ENCODE measurements at places on chromosomes 11 and 22.

- H3K27me3 ChIP-seq, result peaks cover 4% of the 10 kb centered on the region
- H3K27ac ChIP-seq, result no peak overlapping the region
- no peak for DNase-seq
- H3K4me3 ChIP-seq, result no peak overlapping the region
- peaks cover 5% of the 10 kb centered on the region for H3K36me3 ChIP-seq
Observed at GRCh38 chr11:77175021-77175842, 47.2 kb downstream of the MYO7A start.

DNA sequence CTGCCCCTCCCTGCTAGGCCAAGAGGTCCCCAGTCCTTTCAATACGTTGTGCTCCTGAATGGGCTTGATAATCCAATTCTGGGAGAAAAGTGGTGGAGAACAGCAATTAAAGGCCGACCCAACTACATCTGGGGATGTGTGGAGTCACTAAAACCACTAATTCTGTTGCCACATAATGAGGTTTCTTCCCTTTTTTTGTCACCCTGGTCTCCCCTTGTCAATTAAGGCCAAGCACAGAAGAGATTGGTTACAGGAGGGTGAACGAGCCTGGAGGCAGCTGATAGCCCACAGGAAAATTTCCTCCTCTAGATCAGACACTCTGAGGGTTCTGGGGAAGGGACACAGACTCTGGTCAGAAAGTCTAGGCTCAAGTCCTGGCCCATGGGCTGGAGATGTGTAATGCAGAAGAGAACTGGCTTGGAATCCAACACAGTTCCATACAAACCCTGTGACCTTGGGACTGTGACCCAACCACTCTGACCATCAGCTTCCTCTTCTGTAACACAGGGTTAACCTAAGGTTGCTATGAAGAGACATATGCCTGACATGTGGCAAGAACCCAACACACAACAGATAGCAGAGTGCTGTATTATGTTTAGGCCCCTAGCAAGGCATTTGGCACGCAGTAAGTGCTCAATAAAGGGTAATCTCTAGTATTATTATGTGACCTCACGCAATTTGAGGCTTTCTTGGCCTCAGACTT, 146.4 kb downstream of the CHST1 start:
- H3K36me3 ChIP-seq, result no peaks in the 10 kb centered on the region
- peaks cover 21% of the 10 kb centered on the region for H3K27me3 ChIP-seq
- no peaks in the 10 kb centered on the region for H3K4me1 ChIP-seq
- DNase-seq, result no peak
- H3K4me3 ChIP-seq, result no peak overlapping the region

GRCh38 chr22:20766530-20766929, 7.4 kb upstream of the SERPIND1 start:
- H3K4me3 ChIP-seq, result no peak overlapping the region
- no peak overlapping the region for H3K27ac ChIP-seq
- H3K36me3 ChIP-seq, result peaks cover 41% of the 10 kb centered on the region
- H3K4me1 ChIP-seq, result no peaks in the 10 kb centered on the region
- peaks cover 3% of the 10 kb centered on the region for H3K27me3 ChIP-seq

- H3K36me3 ChIP-seq, result no peaks in the 10 kb centered on the region
- H3K4me1 ChIP-seq, result peaks cover 18% of the 10 kb centered on the region
- DNase-seq, result no peak
Observed at GRCh38 chr22:36823186-36823839, 6.5 kb upstream of the PVALB start.

DNA sequence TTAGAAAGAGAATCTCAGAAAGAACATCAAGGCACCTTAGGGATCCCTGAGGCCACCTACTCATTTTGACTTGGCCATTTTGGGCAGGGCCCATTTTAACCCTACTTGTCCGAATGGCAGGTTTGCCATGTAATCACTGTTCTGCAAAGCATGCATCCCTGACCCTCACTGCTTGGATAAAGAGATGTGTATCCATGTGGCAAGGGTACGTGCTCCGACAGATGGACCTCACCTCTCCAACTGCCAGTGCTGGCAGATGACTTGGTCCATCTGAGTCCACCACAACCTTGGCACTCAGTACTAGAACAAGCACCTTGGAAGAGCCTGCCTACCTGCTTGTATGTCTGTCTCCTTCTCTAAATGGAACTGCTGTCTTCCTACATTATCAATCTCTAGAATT, 139.4 kb downstream of the SPATA19 start:
- DNase-seq, result no peak
- no peak overlapping the region for H3K4me3 ChIP-seq
- H3K36me3 ChIP-seq, result no peaks in the 10 kb centered on the region
- H3K4me1 ChIP-seq, result no peaks in the 10 kb centered on the region

DNA sequence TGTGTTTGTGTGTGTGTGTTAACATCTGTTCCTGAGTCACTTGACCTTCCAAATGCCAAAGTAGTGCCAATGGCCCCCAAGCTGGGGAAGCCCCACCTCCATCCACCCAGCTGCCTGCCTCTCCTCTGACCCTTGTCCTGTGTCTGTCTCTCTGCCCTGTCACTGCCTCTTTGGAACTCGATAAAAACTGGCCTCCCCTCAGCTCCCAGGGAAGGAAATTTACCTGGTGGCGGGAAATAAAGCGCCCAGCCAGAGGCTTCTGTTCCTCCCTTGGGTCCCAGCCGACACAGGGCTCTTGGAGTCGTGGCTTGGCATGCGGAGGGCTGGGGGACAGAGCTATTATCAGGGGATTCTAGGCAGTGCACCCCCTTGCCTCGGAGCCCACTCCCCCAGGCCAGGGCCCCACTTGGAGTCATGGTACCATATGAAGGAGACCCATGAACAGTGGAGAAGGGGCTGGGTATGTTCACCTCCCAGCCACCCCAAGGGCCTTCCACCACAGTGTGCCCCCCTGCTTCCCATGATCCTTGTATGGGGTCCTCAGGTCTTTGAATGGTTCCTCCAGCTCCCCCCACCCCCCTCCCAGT, 6.2 kb downstream of the KCNC1 start:
- H3K4me3 ChIP-seq, result no peak overlapping the region
- H3K27ac ChIP-seq, result no peak overlapping the region
- no peak for DNase-seq
- peaks cover 44% of the 10 kb centered on the region for H3K27me3 ChIP-seq
- H3K36me3 ChIP-seq, result no peaks in the 10 kb centered on the region

- H3K27me3 ChIP-seq, result peaks cover 31% of the 10 kb centered on the region
- no peak overlapping the region for H3K4me3 ChIP-seq
- H3K36me3 ChIP-seq, result no peaks in the 10 kb centered on the region
- no peak overlapping the region for H3K27ac ChIP-seq
Observed at GRCh38 chr11:61637277-61637676, 42.9 kb upstream of the DAGLA start.

GRCh38 chr22:26542831-26543230, 30.6 kb upstream of the TFIP11 start:
- H3K27ac ChIP-seq, result no peak overlapping the region
- peaks cover 5% of the 10 kb centered on the region for H3K4me1 ChIP-seq
- H3K27me3 ChIP-seq, result no peaks in the 10 kb centered on the region
- DNase-seq, result no peak
- H3K36me3 ChIP-seq, result no peaks in the 10 kb centered on the region

GRCh38 chr11:69287968-69288882, 5.7 kb upstream of the MYEOV start:
- no peak overlapping the region for H3K4me3 ChIP-seq
- no peak overlapping the region for H3K27ac ChIP-seq
- peaks cover 3% of the 10 kb centered on the region for H3K36me3 ChIP-seq
- peaks cover 13% of the 10 kb centered on the region for H3K27me3 ChIP-seq
- H3K4me1 ChIP-seq, result peaks cover 28% of the 10 kb centered on the region

DNA sequence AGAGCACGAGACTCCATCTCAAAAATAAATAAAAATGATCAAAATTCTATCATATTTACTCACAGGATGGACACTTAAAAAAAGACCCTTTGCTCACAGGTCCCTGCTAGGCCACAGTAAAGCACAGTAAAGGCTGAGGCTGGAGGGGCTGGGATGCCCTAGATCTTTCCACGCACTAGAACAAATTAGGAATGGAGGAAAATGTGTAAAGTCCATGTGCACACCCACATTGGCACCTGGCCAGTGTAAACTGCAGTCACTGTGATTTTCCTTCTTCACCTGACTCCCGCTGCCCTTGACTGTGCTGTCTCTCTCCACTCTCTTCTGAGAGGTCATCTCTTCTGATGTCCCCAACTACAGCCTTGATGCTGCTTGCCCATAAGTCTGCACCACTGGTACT, 195.5 kb downstream of the EFCAB6 start:
- no peaks in the 10 kb centered on the region for H3K4me1 ChIP-seq
- H3K4me3 ChIP-seq, result no peak overlapping the region
- H3K36me3 ChIP-seq, result peaks cover 6% of the 10 kb centered on the region

DNA sequence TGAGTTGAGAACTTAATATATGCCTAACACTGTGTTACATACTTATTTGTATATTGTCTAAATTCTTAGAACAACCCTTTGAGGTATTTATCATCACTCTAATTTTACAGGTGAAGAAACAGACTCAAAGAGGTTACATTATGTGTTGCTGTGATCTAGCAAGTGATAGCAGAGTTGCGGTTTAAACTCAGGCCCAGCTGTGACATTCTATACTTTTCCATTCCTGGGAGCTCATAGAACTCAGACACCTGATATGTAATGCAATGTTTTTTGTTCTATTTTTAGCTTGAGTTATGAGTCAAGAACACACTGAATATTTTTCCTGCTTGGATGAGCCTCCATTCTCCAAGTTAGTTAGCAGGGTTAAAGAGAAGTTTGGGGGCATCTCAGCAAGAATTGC, 449.7 kb upstream of the DDI1 start:
- no peak overlapping the region for H3K4me3 ChIP-seq
- H3K4me1 ChIP-seq, result no peaks in the 10 kb centered on the region
- no peak for DNase-seq
- H3K36me3 ChIP-seq, result no peaks in the 10 kb centered on the region

Data from nephron progenitor cell (in vitro differentiated cells).